Aorta (tissue), 5 donors: ENCODE measurements at places on chromosomes 16 and 17. TPM values are rescaled to one million over a fixed set of nuclear protein-coding genes. Genes with fewer than 3 reads are reported as not detected.

GRCh38 chr16:77585379-77586251 is 136.7 kb upstream of the NUDT7 start:
- no peak for DNase-seq

DNA sequence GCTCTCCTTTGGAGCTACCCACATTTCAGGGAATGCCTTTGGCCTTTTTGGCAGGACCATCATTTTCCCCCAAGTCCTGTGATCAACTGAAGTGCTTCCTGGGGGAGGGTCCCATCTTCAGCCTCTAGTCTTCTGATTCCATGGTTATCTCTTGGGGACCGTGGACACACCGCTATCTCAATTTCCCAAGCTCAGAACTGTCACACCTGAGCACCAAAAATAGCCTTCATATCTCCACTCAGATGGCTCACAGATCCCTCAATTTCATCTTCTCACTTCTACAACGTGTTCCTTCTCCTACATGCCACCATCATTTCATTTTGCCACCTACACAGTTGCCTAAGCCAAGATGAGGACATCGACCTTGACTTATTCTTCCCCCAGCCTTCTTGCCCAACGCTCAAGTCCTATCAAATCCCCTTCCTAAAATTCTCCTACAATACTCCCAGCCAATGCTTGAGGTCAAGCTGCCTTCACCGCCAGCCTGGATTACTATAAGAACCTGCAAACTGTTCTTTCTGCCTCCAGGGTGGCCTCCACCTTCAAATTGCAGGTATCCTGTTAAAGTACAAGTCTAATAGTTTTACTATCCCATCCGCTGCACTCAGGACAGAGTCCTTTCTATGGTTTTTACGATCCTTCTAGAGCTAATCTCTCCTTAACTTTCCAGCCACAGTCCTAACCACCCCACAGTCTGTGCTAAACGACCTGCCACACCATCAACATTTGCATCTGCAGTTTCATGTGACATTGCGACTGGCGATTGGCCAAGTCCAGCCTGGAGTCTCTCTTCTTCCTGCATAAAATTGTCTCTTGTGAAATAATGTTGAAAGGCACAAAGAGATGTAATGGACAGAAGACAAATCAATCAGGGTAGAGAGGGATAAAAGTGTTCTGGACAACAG is 6.2 kb downstream of the ATP6V0D1 start:
- DNase-seq: no peak

GRCh38 chr17:67132366-67132765 is 88.0 kb downstream of the CACNG1 start:
- no peak for DNase-seq

DNA sequence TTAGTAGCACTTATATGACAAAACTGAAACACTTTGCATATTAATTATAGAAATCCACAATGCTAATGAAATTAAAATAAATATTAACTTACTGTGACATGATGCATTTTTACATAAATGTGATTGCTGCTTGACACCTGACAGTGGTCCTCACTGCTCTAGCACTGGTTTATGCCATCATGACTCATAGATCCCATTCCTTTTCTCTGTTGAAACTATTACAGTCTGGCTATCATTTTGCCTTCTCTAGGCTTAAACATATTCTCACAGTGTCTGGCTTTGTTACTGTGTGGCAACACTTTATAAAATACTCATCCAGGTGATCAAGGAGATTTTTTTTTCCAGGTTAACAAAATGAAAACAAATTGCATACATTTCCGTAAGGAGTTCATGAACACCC is 108.0 kb downstream of the MRTFB start:
- no peak for DNase-seq

RAB37 gene
- 1.4 TPM for total RNA-seq
